NB4 (cell line): ENCODE measurements at places on chromosomes 6 and 20.
A peak's percentile ranks its signal among the peaks of the same experiment; 100 is the strongest.

DNA sequence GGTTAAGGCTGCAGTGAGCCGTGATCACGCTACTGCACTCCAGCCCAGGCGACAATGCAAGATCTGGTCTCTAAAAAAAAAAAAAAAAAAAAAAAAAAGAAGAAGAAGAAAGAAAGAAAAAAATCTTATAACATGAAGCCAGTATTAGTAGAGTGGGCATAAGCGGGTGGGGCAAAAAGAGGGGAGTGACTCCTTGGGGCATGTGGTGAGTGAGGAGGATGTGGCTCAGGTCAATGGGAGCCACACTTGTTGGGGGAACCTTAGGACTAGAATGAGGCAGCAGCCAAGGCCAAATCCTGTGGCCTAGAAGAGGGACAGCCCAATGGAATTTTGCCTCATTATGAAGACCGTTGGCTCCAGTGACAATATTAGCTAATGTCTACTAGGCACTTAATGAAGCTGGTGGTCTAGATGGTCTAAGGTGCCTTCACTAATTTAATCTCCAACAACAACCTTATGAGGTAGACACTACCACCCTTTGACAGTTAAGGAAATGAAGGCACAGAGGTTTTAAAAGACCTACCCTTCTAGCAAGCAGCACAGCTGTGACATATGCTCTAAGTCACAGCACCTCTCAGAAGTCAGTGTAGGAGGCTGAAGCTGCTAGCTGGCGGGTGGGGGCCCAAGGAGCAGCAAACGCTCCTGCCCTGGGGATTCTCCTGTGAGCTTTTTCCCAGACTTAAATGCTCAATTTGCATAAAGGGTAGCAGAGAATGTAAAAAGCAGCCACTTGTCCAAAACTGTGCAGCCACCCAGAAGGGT, 23.6 kb upstream of the ARMC12 start:
- DNase-seq, result peak; percentile 45

GRCh38 chr6:30682143-30683117, 4.0 kb downstream of the PPP1R18 start:
- peak; percentile 98 for DNase-seq

GRCh38 chr6:80544976-80545722, 438.7 kb downstream of the BCKDHB start:
- no peak for DNase-seq

DNA sequence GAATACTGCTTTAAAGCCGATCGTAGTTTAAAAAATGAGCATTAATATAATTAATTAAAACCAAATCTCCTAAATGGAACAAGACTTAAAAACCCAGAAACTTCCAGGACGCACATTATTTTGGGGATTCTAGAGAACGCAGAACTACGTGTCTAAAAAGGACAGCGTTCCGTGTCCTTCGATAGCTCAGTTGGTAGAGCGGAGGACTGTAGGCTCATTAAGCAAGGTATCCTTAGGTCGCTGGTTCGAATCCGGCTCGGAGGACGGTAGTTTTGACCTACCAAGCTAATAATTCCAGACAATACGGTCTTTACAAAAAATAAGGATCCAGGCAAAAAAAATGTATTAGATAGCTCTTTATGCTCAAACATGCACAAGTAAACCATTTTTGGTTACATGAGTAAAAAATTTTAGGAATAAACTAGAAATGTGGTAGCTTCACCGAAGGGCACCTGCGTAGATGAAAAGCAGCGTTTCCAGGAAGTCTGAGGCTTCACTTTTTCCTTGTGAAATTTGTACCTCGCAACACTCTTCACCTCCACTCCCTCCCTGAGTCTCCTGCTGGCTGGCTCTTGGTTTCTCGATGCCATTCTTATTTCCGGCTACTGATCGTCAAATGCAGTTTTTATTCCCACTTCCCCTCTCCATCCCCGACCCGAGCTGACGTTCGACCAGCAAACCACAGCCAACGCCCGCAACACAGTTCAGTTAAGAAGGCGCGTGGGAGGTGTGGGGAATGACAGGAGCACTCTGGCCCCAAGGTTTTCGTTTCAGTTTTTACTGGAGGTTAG, 19.6 kb upstream of the ABT1 start:
- DNase-seq, result peak; percentile 73

DNA sequence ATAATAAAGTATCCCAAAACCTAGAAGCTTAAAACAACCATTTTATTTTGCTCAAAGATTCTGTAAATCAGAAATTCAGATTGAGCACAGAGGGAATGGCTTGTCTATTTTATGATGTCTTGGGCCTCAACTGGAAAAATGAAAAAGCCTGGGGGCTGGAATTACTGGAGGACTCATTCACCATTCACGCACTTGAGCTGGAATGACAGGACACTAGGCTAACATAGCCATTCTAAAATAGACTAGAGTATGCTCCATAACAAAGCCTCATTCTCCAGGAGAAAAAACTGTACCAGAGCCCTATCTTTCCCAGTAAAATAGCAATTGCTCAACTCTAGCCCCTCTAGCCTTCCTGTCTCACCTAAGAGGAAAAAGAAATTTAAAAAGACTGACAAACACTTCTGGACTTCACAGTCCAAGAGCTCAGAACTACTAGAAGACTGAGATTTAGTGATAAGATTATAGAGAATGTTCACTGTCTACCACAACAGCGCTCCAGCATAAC, 145.4 kb upstream of the BTBD3 start:
- DNase-seq, result no peak

DNA sequence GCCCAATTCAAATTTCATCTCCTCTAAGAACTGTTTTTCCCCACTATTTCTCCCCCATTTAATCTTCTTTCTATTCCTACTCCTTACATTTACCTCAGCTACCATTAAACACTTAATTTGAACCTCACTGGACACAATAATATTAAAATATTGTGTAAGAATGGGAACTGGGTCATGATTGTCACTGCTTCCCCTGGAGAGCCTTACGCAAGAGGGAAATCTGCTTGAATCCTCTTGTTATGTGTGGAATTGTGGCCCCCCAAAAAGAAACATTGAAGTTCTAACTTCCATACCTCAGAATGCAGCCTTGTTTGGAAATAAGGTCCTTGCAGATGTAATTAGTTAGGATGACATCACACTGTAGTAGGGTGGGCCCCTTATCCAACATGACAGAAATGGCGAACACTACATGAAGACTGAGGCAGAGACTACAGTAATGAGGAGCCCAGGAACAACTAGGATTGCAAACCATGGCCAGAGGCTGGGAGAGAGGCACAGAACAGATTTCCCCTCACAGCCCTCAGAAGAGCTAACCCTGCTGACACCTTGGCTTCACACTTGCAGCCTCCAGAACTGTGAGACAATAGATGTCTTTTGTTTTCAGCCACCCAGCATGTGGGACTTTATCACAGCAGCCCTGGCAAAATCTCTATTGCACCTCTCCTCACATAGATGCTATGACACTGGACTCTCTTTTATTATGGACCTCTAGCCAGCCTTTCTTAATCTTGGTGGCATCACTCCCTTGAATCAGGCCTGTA, 29.9 kb downstream of the HIVEP2 start:
- no peak for DNase-seq

DNA sequence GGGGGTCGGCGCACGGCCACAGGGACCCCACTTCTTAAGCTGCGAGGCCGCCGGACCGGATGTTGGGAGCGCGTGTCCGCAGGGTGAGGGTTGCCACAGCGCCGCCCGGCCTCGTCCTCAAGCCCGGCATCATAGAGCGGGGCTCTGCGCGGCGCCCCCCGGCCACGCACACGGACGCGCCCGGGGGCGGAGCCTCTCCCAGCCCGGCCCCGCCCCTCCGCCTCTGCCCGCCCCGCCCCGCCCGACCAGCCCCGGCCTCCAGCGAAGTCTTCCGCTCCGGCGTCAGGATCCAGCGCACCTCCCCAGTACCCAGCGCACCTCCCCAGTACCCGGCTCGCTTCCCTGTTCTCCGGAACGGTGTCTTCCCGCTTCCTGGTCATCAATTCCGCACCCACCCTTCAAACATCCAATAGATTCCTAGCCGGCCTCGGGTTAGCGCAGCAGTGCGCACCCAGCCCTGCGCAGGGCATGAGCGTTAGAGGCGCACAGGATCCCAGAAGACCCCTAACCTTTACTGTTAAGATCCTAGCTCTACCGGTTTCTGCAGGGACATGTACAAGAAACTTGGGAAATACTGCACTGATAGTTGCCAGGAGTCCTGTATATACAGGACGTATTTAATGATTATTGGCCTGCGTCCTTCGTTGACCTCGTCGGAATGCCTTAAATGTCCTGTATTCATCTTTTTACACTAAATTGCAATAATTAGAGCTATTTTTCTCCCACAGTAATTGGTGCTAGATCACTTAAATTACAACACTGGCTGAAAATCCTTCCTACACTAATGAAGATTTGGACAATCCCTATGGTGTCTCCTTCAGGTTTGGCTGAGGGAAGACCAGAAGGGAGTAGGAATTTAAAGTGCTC, 535 bp upstream of the DNAAF9 start:
- peak; percentile 86 for DNase-seq
